Occipital lobe (tissue), 3 donors: ENCODE measurements at places on chromosomes 3 and 15.

DNA sequence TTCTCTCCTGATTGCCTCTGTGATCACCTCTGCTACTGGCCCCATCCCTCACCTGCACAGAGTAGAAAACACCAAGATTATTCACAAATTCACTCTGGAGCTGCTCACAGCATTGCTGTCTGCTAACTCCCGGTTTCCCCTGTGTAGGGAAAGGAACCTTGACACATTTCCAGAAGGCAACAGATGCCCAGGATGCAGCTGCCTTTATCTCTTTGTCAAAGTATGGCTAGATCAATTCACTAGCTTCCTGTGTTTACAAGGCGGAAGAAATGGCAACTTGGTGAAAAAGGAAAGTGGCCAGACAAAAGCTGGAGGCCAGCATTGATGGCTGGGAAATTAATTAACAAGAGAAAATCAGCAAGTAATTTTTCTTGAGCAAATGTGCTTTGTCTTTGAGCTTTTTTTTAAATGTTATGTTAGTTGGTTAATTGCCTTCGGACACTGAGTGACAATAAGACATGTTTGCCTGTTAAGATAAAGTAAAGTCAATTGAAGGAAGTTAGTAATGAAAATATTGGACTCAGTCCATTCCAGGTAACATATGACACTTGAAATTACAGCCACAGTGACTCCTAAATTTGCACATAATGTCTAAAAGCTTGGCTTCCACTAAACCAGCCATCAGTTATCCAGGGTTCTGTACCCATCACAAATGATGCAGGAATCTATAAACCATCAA lies 394.6 kb upstream of the IL12A start:
- no peak for DNase-seq

- no peak for DNase-seq
Observed at GRCh38 chr3:18215639-18216038, 209.5 kb downstream of the SATB1 start.

DNA sequence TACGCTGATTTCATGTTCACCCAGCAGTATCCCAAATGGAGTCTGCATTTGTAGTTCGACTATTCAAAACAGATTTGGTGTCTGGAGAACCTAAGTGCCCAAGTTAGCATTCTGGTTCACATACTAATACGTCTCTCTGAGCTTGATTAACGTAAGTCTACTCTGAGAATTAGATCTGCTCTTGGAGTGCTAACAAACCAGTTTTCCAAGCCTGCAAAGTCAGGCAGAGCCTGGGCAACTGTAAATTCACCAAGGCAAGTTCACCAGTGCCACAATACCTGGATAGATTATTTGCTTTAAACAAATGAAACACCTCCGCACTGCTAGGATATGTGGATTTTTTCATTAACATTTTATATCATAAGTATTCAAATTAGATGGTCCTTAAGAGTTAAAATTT lies 912.6 kb downstream of the ROBO1 start:
- DNase-seq = no peak

GRCh38 chr3:155350571-155350970 lies 57.1 kb upstream of the STRIT1 start:
- DNase-seq = no peak

GRCh38 chr3:34013818-34014570 lies 215.6 kb downstream of the PDCD6IP start:
- no peak for DNase-seq

DNA sequence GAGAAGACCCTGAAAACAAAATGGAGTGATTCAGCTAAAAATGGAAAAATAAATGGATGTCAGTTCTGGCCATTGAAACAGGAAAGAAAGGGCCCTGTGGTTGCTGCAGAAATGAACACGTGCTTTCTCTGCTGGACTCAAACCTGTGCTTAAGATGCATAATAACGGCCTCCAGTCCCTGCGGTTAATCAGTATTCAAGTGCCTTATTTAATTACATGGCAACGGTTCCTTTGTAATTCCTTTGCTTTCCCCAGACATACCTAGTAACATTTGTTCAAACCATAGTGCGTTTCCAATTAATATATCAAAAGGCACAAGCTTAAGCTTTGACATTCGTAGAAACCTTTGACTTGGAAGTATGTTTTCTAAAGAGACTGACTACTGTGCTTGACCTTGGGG lies 428.3 kb downstream of the GABRG3 start:
- no peak for DNase-seq

GRCh38 chr3:7388026-7388425 lies 527.1 kb downstream of the GRM7 start:
- no peak for DNase-seq

DNA sequence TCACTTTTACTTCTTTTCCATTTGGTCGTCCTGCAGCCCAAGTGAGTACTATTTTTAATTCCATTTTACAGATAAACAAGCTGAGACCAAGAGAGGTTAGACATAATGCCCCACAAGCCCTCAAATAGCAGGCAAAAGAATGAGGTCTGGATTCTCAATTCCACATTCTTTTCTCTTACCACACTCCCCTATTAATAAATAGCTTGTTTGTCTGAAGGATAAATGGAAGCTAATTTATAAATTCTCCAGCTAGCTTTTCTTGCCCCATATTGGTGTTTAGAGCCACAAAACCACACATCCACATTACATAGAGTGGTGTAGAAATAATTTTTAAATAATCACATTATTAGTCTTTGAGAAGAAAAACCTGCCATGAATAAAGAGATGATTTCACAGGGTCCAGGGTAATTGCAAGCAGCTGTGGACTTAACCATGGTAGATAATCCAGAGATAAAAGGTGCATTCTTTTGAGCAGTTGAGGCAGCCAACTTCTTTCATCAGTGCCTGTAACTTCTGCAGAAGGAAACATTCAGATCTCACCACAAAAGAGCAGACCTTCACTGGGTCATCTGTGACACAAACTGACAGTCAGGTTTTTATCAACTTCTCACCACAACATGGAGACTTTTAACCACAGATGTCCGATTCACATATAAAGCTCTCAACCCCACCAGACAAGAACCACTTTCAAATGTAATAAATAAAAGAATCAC lies 313.4 kb upstream of the STT3B start:
- DNase-seq = no peak
